Non-pigmented ciliary epithelial cell (primary cell): ENCODE measurements at places on chromosomes 7 and 10.

DNA sequence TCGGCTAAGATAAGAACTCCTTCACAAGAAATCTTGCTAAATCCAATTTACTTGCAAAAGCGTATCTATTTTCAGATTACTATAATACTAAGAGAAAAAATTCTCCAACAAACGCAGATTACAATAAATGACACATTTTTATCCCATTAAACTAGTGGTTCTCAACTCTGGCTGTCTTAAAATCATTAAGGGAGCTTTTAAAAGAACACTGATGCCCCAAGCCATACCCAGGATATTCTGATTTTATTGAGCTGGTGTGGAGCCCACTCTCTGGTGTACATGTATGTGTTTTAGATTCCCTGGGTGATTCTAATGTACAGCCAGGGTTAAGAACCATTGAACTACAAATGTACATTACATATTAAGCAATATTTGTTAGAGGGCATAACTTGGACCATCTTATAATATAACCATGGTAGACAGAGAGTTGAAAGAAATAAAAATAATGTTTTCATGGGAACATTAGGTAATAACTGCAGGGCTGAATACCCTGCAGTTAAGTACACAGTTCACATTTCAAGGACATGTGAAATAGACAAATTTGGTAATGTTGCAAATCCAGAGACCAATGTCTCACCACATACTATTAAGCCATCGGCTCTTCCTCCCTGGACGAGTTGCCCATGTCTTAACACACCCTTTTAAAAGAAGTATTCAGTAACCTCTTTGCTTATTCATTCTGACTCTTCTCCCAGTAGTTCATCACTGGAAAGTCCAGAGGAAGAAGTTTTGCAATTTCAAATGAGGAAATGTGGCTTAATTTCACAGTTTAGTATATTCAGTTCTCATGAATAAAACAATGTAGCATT, 6.2 kb downstream of the GSAP start:
- DNase-seq: no peak

- no peak for DNase-seq
These were observed 2.1 kb upstream of the IL6 start for GRCh38 chr7:22724861-22725260.

- DNase-seq: no peak
These were observed 4.9 kb downstream of the PKD2L1 start for GRCh38 chr10:100325158-100325557.

DNA sequence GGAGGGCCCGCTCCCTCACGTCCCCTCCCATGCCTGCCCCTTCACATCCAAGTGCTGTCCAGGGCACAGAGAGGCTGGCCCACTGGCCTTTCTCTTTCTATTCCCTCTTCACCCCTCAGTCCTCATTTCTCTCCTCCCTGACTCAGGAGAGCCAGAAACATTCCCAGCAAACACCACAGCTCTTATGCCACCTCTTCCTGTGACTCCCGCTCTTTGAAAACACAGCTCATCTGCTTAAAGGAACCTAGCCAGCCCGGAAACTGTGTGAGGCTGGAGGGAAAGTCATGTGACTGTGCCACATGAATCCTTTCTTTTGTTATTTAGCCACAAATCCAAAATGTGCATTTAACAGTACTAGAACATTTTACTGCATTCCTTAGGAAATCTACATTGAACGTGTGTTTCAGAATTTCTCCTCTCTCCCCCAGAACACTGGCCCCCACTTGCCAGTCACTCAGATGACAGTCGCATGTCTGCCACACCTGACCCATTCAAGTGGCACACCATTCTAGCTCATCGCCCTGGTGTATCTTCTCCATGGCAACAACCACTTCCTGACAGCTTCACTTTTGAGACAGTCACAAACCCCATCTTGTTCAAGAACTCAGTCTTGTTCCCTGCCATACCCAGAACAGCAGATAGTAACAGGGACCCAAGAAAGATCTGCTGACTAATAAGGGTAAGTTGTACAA, 42.8 kb downstream of the GRB10 start:
- DNase-seq: no peak

DNA sequence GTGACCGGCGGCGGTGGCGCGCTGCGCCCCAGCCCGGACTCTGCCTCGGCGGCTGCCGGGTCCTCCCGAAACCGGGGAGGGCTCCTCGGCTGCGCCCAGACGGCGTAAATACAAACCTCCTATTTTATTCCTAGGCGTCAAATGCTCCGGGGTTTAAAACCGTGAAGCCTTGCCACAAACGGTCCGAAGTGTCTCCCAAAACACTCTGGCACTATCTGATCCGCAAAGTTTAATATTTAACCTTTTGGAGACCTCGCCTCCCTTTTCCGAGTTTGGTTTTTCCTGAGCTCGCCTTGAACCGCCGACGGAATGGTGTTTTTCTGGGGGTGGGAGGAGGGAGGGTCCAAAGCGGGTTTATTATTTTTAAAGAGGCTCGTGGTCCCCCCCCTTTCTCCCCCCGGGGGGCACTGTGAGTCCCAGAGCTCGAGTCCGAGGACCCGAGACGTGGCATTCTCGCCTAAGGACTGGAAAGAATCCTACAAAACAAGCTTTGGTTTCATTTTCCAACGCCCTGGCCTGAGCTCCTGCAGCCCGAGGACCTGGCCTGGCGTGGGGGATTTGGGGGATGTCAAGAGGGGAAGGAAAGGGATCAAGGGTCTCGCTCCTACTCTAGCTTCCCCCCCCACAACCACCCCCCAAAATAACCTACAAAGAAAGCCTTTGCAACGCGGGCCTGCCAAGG, 1.8 kb downstream of the TNRC18 start:
- DNase-seq: no peak

DNA sequence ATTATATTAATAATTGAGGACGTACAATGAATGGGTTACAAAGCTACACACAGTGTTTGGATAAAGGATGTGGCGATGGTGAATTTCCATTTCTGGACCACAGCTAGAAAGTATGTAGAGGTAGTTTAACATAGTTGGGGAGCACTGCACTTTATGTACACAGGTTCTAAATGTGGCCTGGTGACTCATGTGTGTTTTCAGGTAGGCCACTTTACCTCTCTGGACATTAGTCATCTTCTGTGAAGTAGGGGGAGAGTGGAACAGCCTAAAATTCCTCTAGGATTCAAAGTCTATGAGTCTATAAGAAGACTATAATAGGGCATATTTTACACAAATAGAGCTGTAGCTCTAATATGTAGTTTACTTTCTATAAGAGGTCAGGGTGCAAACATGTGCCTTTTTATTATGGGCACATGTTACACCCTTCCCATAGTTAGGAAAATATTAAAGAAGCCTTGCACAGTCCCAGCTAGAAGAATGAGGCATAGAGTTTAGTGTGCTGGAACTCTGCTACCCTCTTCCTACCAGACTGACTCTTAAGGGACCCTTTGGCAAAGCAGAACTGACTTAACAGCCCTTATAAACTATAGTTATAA, 594.9 kb downstream of the LRMDA start:
- DNase-seq: no peak

- DNase-seq: no peak
These were observed 9.1 kb upstream of the PRKRIP1 start for GRCh38 chr7:102387064-102387463.

DNA sequence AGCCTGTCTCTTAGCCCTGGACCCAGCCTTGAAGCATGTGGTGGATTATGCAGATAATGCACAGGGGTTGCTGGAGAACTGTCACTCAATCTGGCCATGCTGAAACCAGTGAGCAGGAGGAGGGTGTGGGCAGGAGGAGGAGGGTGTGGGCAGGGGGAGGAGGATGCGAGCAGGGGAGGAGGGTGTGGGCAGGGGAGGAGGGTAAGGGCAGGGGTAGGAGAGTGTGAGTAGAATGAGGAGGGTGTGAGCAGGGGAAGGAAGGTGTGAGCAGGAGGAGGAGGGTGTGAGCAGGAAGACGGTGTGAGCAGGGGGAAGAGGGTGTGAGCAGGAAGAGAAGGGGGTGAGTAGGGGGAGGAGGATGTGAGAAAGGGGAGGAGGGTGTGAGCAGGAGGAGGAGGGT, 18.8 kb downstream of the CAMK2B start:
- DNase-seq: no peak

GRCh38 chr7:37920305-37920848, at the start of gene EPDR1:
TSS of gene EPDR1 (plus strand) at chr7:37920640. CDS start at chr7:37920940, 300 bp downstream.
- DNase-seq: no peak

DNA sequence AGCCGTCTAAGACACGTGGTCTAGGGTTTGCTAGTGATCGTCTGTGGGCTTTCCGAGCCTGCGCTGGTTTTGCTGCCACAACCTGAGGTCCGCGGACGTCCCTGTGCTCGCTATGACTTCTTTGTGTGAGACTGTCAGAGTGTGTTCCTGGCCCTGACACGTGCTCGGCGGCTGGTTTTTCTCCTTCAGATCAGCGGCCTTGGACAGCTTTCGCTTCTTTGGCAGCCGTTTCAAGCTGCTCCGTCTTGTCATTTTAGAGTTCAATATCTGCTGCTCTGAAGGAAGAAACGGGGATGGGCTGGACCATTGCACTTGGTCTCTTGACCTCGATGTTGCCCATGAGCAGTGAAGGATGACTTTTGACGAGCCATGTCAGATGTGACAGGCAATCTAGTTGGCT, 147.3 kb downstream of the MGMT start:
- DNase-seq: no peak

DNA sequence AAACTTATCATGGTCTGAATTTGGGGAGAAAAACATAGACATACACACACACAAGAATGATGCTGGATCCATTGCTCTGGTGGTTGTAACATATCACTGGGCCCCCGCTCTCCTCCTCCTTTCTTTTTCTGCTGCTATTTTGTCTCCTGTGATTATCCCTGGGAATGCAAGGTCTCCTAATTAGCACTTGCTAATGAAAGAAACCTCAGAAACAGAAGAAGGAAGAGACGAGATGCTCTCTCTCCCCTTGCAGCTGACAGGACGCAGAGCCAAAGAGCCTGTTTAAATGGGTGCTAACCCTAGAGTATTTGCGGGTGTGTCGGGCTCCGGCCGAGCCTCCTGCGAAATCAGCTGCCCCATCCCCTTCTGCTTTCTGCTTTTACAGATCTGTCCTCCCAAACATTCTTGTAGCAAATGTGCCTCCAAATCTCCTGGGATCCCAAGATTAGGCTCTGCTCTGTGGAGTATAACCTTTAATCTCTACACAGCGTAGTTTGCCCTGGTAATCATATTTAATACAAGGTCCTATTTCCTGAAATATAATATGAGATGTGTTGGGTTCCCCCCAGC, 81.5 kb downstream of the FRMPD2 start:
- no peak for DNase-seq

DNA sequence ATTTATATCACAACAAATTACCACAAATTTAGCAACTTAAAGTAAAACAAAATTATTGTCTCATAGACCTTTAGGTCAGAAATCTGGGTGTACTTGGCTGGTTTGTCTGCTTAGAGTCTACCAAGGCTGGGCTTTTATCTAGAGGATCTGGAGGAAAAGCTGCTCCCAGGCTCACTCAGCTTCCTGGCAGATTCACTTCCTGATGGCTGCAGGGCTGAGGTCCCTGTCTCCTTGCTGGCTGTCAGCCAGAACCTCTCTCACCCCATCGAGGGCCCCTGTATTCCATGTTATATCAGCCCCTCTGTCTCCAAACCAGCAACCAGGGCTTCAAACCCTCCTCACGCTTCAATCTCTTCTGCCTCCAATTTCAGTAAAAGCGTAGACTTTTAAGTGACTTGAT, 734.9 kb downstream of the NRG3 start:
- DNase-seq: no peak

- DNase-seq: no peak
These were observed 229.8 kb downstream of the DNAJB6 start for GRCh38 chr7:157566631-157567006.

GRCh38 chr10:12733271-12733670, 268.2 kb downstream of the CCDC3 start:
- DNase-seq: no peak

DNA sequence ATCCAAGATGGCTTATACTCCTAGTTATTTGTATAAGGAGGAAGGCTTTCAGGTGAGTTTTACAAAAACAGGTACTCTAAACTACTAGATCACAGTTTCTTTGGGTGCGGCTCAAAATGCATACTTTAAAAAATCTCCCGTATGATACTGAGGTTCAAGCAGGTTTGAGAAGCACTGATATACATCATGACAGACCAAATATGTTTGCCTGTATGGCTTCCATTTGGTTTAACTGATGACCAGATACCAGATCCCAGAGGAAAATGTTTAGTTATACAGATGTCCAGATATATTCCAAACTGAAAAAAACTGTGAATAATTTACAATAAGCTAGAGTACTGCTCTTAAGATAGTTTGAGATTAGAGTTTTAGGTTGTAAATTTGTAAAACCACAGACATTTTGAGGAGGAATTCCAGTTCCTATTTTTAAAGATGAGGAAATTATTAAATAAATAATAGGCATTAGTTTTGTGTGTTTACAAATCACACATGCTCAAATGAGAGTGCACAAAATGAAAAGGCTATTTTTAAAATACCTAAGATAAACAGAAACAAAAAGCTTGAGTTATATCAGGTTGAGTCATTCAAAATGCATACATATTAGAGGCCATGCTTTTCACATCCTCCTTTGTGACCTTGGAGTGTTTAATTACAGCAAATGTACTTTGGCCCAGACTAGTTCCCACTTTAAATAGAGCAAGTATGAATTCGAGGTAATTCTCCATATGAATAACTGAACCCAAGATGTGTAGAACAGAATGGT, 60.5 kb downstream of the SEMA3C start:
- DNase-seq: no peak

DNA sequence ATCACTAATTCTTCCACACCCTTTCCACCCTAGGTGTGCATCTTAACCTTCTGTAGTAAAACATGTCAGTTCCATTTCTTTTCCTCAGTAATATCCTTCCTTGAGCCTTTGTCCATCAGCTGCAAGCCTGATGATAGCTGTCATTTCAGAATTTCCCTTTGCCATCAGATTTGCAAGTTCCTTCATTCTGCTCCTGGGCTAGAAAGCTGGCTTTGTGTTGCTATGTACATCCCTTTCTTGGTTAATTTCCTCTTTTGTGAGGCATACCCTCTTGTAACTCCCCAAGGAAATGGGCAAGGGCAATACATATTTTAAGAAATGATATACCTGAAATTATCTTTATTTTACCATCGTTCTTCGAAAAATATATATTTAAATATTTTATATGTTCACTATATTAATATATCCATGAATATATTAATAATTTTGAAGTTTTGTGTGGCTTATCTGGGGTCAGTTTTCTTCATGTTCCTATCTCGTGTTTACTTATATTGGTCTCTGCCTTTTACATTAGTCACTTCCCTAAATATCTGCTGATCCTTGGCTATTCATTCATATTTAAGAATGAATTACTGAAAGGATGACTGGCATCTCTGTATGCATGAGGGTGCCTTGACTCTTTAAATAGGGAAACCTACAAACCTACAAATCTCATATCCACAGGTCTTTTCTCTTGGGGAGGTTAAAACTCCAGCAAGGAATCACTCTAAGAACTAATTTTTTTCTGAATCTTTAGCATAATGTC, 143.8 kb downstream of the ZNF22 start:
- DNase-seq: no peak

- peak; percentile 27 for DNase-seq
These were observed 1.9 kb downstream of the BUB3 start for GRCh38 chr10:123156078-123156477.
